Breast epithelium (tissue), 4 donors: ENCODE measurements at places on chromosomes 7 and 10. TPM values are rescaled to one million over a fixed set of nuclear protein-coding genes. Genes with fewer than 3 reads are reported as not detected.

- H3K4me3 ChIP-seq = no peak overlapping the region
- H3K27me3 ChIP-seq = no peaks in the 10 kb centered on the region
- no peak overlapping the region for H3K27ac ChIP-seq
- DNase-seq = no peak
- no peaks in the 10 kb centered on the region for H3K4me1 ChIP-seq
Measured at GRCh38 chr10:93762979-93763391, 5.2 kb downstream of the LGI1 start.

HK1 gene
- 57.4 TPM for total RNA-seq

- H3K4me1 ChIP-seq = no peaks in the 10 kb centered on the region
- H3K27me3 ChIP-seq = no peaks in the 10 kb centered on the region
- no peaks in the 10 kb centered on the region for H3K36me3 ChIP-seq
- H3K27ac ChIP-seq = no peak overlapping the region
- no peak overlapping the region for H3K4me3 ChIP-seq
Measured at GRCh38 chr7:2713370-2713769, 25.4 kb downstream of the AMZ1 start.

- no peaks in the 10 kb centered on the region for H3K27me3 ChIP-seq
- DNase-seq = no peak
- H3K4me1 ChIP-seq = no peaks in the 10 kb centered on the region
- H3K27ac ChIP-seq = no peak overlapping the region
- H3K4me3 ChIP-seq = no peak overlapping the region
- no peaks in the 10 kb centered on the region for H3K36me3 ChIP-seq
Measured at GRCh38 chr10:75429159-75429827, 2.1 kb upstream of the LRMDA start.
